ENCODE measurements at places on chromosomes 6 and 20.

GRCh38 chr20:19969507-19970255 lies 47.5 kb upstream of the NAA20 start:
- no peak for DNase-seq

GRCh38 chr20:46243707-46244628 lies 64.3 kb downstream of the CDH22 start:
- DNase-seq: no peak

DNA sequence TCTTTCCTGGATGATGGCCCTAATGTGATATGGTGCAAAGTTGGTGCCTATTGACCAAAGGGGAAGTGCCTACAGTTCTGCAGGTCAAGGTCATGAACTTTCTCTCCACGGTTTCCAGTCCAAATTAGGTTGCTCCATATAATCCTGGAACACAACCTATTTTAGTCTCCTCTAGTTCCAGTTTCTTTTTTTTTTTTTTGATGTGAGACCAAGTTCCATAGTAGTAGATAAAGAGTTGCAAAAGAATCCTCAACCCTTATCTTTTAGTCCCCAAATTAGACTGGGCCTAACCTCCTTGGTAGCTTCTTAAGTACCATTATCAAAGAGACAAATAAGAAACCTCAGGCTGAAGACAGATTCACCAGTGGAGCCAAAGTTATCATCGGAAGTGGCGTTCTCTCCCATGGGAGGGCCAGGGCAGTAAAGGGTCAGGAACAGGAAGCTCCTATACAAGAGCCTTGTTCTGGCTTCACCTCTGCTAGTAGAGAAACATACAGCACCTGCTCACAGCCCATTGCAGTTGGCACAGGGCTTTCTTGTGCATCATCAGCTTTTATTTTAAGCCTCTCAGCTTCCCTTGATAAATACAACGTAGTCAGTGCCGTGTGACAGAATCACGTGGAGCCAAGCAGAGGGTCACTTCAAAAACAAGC lies 132.2 kb upstream of the RREB1 start:
- DNase-seq: no peak

DNA sequence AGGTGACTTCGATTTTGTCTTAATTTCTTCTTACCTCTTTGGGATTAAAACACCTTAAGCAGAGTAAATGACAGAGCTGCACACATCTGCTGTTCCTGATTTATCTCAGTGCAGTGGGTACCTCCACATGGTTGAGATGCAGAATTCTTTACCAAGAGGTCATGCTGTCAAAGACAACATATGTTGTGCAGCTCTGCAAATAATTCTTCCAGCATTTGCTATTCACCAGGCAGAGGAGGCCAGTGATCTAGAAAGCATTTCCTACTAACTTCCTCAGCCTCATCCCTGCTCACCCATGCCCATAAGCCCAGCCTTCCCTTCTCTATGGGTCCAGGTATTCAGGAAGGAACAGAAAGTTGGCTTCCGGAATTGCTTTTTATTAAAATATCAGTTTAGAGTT lies 109.3 kb downstream of the THBS2 start:
- DNase-seq: no peak

DNA sequence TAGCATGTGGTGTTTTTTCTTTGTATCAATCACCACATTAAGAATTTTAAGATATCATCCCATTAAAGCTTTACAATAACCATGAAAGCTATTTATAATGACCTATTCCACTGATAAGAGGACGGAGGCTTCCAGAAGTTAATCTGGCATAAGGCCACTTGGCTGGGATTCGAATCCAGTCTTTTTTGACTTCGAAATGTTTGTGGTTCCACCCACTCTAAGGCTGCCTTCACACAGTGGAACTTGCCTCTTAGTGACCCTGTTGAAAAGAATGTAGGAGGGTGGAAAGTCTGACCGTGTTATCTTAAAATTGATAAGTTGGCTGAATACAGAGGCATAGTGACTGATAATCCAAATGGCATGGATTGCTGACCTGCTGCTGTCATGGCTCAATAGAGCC lies 959.7 kb downstream of the KIF16B start:
- DNase-seq: no peak

GRCh38 chr6:104630955-104631354 lies 228.8 kb downstream of the HACE1 start:
- no peak for DNase-seq

DNA sequence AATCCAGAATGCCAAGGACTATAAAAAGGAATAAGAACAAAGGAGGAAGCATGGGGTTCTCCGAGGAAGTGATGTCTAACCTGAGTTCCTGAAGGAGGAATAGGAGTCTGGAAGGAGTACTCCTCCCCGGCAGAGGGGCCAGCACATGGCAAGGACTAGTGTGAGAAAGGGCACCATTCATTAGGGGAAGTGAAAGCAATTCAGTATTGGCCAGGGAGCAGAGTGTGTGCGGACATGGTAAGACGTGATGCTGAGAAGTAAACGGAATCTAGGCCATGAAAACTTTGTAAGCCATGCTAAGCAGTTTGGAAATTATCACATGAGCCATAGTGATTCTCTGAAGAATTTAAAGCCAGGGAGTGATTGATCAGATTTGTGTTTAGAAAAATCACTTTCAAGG lies 218.9 kb upstream of the PRDM1 start:
- no peak for DNase-seq

- DNase-seq: no peak
These were observed 231.0 kb downstream of the SMOC2 start for GRCh38 chr6:168671863-168672546.

GRCh38 chr6:138681627-138682026 lies 91.9 kb upstream of the CCDC28A start:
- no peak for DNase-seq

DNA sequence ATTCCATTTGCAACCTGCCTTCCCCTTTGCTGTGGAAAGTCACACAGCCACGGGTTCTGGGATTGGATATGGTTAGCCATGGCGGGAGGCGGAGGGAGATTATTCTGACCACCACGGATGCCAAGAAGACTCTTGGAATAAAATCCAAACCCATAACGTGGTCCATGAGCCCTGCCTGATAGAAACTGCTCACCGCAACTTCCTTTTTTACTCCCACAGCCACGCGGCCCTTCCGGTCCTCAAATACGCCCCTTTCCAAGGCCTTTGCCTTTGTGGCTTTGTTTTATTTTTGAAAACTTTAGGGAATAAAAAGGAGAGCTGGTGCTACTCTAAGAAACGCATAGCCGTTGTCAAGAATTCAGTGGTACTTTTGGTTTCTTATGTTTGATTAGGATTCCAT lies 602.5 kb upstream of the CDH4 start:
- no peak for DNase-seq

DNA sequence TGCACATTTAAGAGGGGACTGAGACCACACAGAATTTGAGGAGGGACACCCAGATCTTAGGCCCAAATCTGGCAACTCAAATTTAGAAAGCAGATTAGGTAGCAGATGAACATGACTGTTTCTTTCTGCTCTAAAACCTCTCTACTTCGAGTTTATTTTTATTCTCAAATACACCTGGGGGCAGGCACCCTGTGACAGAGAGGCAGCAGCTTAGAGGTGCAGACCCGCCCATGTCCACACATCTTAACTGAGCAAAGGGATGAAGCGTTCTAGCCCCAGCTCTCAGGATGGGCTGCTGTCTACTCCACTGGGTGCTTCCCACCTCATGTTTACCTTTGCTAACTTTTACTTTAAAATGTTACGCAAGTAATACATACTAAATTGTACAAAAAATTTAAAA lies 125.0 kb downstream of the SLC23A2 start:
- DNase-seq: no peak

- DNase-seq: no peak
These were observed 9.9 kb upstream of the ULBP3 start for GRCh38 chr6:150078788-150079187.

DNA sequence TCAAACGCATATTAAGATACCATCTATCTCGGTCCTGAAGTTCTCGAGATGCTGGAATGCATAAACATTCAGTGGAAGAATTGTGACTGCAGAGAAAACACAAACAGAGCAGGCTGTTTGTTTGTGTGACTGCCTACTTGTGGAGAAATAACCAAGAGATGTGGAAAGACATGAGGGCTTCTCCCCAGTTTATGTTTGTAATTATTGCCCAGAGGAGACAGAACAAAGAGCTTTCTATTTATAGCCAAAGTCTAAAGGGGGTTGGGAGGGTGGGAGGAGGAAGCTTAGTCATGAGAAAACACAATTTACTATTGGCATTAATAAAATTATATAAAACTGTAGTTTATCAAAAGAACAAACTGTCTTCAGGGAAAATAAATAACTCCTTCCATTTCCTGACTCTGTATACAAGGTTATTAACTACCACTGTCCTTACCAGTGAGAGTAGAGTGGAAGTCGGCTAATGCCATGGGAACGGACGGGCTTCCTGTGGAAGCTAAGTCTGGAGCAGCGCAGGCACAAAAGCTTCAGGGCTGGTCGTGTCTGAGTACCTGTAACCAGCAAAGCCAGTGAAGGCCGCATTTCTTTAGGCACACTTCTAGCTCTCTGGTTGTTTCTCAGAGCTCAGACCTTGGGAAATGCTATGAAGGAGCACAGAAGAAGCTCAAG lies 200.2 kb upstream of the SUPT3H start:
- DNase-seq: no peak

Measured in activated naive CD4-positive, alpha-beta T cell (primary cell).